ENCODE measurements at places on chromosomes 4 and X. TPM values are rescaled to one million over a fixed set of nuclear protein-coding genes. Genes with fewer than 3 reads are reported as not detected.
A peak's percentile ranks its signal among the peaks of the same experiment; 100 is the strongest.

CHRDL1 gene
- total RNA-seq = 39.8 TPM

MAGED4B gene
- 55.3 TPM for total RNA-seq

CYLC1 gene
- total RNA-seq = not detected

BTC gene
- total RNA-seq = 15.3 TPM

NIPAL1 gene
- total RNA-seq = 11.1 TPM

MAGEA12 gene
- total RNA-seq = not detected

ARHGEF6 gene
- total RNA-seq = 6.9 TPM

C4orf51 gene
- not detected for total RNA-seq

DNA sequence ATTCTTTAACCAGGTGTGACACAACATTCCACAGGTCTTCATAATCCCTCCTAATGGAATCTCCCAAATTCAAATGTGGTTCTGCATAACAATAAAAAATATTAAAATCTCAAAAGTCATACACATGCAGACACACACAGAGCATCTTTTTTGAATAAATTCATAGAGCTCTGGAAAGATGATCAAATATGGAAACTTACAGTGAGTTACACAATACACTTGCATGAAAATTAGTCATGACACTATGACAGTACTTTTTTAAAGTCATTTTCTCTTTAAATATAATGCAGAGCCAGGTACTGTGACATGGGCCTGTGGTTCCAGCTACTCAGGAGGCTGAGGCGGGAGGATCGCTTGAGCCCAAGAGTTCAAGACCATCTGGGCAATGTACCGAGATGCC is 38.9 kb downstream of the DDX60L start:
- no peak for DNase-seq

- no peak for DNase-seq
Observed at GRCh38 chrX:9339603-9340491, 125.0 kb upstream of the TBL1X start.

- DNase-seq = peak; percentile 54
Observed at GRCh38 chr4:104490770-104491480, 3.8 kb downstream of the CXXC4 start.

DNA sequence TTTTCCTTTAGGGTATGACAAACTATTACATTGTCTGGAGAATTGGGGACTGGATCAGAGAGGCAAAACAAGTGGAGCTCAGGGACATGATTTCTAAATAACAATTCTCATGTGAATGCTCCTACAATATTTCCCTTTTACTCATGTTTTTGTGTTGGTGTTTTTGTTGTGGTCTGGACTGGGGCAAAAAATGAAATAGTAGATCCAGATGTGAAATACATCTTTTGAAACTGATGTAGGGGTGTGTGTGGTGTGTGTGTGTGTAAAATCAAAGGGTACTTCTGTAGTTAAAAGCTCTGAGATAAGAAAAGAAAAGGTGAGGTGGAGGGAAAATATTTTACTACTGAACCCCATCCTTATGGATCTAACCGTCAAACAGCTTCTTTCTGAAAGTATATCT is 188.4 kb upstream of the RPL34 start:
- DNase-seq = no peak

GRCh38 chr4:5921101-5921980 is 28.5 kb upstream of the CRMP1 start:
- no peak for DNase-seq

DNA sequence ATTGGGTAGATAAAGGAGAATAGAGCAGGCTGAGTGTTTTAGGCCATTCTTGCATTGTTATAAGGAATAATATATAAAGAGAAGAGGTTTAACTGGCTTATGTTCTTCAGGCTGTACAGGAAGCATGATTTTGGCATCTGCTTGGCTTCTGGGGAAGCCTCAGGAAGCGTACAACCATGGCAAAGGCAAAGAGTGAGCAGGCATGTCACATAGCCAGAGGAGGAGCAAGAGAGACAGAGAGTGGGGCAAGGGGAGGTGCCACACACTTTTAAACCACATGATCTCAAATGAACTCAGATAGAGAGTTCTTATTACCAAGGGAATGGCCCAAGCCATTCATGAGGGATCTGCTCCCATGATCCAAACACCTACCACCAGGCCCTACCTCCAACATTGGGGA is 4.4 kb upstream of the METTL14 start:
- no peak for DNase-seq

DNA sequence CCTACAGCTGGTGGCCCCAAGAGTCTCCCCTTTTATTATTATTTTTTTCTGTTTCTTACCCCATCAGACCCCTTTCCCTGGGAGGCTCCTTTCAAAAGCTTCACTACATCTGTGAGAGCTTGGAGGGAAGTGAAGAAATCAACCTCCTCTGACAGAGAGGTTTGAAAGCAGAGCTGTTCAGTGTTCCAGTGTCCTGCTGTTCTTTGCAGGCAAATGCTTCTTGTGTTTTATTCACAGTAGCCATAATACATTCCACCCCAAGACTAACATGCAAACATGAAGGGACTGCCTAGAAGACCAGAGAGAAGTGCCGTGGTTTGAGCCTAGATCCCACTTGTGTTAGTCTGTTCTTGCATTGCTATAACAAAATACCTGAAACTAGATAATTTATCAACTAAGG is 192.1 kb downstream of the PTTG2 start:
- DNase-seq = no peak

DNA sequence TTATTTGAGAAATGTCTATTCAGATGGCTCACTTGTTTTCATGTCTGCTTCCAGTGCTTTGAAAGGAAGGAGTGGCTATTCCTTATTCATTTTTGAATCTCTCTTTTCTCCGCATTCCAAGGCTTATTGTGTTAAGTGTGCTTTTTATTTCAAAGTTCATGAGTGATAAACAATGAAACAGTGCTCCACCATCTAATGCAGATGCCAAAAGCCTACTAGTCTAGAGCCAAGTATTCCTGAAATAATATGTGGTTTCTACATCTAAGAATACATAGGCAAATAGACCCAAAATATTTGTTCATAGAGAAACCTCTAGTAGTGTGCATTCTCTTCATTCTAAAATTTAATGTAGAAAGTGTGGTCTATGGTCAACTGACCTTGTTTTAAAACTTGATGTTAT is 187.3 kb downstream of the GABRB1 start:
- DNase-seq = no peak

GRCh38 chrX:13515211-13515930 is 54.0 kb upstream of the EGFL6 start:
- DNase-seq = no peak

DNA sequence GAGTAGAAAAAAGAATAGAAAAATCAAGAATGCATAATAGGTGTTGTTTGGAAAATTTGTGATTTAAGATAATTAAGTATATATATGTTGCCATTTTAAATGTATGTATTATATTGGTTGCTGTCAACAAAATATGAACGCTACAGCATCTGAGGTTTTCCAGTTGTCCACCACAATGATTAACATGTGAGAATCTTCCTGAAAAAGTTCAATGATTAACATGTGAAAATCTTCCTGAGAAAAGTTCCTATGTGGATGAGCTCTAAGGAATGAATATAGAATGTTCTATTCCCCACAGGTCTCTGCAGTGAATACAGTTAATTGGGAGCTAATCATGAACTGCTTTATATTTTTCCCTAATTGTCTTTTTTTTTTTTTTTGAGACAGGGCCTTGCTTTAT is 214.7 kb downstream of the CBR4 start:
- DNase-seq = peak; percentile 78

DNA sequence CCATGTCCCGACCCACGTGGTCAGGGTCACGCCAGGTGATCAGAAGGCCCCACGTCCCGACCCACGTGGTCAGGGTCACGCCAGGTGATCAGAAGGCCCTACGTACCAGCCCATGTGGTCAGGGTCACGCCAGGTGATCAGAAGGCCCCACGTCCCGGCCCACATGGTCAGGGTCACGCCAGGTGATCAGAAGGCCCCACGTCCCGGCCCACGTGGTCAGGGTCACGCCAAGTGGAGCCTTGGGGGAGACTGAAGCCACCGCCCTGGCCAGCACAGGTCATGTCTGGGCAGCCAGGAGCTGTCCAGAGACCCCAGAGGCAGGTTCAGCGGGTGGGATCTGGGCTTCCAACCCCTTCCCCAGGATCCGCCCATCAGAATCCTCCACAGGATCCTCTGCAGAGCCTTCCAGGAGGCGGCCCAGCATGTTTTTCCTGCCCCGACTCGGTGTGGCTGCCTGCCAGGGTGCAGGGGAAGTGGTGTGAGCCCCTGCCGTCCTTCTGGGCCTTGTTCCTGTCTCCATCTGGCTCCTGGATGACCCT is 58.4 kb downstream of the FAM53A start:
- DNase-seq = no peak

GRCh38 chr4:38230121-38230801 is 270.1 kb downstream of the PTTG2 start:
- peak; percentile 82 for DNase-seq

DNA sequence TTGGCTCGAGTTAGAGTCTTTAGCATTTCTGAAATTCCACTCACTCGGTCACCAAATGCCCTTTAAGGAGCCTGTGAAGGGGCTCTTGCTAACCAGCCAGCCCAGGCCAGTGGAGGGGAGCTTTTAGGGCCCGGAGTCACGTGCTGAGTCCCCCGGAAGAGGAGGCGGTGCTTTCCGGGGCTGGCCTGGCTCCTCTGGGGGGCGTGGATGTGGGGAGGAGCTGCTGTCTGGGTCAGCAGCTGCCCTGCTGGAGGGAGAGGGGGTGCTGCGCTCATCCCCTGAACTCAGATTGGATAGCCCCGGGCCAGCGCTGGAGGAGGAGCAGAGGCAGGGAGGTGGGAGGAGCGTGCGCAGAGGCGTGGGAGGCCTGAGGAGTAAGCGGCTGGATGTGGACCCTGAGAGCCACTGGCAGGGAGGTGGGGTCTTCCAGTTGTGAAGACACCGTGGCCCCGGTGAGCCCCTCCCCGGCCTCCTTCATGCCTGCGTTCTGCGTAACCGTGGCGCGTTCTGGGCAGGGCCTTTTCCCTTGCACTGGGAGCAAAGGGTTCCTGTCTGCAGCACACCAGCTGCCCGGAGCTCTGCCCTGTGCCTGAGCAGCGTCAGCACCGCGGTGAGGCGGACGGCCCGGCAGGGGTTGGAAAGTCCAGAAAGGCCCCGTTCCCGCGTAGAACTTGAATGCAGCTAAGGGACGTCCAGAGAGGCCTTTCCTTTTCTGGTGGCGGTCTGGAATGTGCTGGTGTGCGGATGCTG is 19.7 kb downstream of the MAEA start:
- peak; percentile 87 for DNase-seq

DNA sequence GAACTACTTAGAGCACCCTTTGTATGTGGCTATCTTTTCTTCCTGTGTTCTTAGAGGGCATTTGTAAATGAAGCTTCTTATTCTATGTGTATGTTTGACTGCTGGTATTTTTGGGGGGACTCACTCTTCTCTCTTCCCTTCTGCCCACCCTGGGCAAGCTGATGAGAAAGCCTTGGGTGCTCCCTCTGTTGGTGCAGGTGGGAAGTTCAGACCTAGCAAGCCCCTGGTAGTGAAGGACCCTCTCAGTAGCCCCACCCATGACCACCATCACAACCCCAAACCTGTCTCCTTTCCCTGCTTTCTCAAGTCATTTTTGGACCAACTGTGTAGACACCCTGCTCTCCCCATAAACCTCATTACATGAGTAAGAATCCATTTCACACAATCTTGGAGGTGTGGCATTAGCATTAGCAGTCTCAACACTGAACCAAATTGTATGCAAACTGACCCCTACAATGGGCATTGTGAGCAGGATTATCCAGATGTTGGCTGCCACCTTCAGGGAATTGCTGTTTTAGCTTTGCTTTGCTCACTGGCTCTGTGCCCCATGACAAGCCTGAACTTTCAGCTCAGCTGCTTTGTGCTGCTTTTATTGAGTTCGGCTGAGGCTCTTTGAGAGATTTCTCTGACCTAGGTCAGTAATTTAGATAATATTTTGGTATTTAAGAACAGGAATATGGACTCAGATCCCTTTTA is 27.9 kb downstream of the TRIM61 start:
- no peak for DNase-seq

All from renal cortical epithelial cell (primary cell).